ENCODE measurements at places on chromosomes 7 and 10.

DNA sequence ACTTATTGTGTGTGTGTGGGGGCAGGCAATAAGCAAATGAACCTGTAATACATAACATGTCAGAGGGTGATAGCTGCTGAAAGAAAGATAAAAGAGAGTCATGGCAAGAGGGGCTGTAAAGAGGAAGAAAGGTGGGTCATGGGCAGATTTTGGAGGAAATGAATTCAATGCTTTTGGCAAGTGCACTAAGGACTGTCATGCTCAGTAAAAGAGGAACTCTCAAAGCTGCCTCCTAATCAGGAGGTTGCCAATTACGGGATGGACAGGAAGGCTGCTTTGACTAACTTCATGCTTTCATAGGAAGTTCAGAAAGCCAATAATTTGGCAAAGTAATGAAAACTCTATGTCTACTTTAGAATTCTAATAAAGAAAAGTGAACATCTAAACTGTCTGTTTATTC, 401.2 kb downstream of the SH2D4B start:
- peak; percentile 10 for DNase-seq

DNA sequence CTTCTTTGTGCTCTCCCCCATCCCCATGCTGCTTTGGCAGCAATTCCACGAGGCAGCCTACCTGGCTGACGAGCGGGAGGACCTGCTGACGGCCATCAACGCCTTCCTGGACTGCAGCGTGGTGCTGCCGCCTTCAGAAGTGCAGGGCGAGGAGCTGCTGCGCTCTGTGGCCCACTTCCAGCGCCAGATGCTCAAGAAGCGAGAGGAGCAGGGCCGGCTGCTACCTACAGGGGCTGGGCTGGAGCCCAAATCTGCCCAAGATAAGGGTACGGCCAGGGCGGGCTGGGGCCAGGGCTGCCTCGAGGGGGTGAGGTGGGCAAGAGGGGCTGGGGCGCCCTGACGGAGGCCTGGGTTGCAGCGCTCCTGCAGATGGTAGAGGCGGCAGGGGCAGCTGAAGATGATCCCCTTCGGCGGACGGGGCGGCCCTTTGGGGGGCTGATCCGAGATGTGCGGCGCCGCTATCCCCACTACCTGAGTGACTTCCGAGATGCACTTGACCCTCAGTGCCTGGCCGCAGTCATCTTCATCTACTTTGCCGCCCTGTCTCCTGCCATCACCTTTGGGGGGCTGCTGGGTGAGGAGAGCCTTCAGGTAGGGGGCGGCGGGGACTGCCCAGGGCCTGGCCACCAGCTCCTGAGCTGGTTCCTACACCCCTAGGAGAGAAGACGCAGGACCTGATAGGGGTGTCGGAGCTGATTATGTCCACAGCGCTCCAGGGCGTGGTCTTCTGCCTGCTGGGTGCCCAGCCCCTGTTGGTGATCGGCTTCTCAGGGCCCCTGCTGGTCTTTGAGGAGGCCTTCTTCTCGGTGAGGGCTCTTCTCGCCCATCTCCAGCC, 9.4 kb downstream of the FASTK start:
- DNase-seq, result no peak

GRCh38 chr10:48990226-48990625, 50.6 kb upstream of the LRRC18 start:
- no peak for DNase-seq

GRCh38 chr7:84941291-84941690, 245.6 kb downstream of the SEMA3D start:
- DNase-seq, result no peak

DNA sequence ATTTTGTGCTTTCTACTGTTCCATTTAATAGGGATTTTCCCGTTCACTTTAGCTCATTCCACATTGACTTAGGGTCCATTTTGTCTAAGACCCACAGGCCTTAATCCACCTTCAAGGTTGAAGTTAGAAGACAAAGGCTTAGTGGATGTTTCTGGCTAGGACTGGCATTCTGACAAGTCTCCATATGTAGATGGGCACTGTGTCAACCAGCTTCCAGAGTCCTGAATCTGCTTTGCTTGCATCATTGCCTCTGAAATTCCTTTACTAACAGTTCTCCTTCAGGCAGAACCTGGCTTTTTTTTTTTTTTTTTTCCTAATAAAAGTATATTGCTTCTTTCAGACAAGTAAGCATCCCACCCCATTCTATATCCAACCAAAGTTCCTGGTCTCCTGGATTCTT, 69.6 kb upstream of the PDCD4 start:
- no peak for DNase-seq
